Progenitor cell of endocrine pancreas (in vitro differentiated cells): ENCODE measurements at places on chromosomes 3 and 15.

DNA sequence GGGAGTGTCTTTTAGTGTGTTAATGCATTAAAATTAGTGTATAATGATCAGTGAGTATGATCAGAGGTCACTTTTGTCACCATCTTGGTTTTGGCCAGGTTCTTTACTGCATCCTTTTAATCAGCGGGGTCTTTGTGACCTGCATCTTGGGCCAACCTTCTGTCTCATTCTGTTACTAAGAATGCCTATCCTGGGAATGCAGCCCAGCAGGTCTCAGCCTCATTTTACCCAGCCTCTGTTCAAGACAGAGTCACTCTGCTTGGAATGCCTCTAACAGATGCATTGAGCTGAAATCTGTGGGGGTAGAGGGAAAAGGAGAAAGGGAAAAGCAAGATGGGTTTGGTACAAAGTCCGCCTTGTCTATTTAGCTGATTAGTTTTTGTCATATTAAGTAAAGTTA is 5.3 kb upstream of the BLOC1S6 start:
- DNase-seq: no peak

GRCh38 chr3:49724586-49724985 is 835 bp upstream of the GMPPB start:
- no peak for DNase-seq

DNA sequence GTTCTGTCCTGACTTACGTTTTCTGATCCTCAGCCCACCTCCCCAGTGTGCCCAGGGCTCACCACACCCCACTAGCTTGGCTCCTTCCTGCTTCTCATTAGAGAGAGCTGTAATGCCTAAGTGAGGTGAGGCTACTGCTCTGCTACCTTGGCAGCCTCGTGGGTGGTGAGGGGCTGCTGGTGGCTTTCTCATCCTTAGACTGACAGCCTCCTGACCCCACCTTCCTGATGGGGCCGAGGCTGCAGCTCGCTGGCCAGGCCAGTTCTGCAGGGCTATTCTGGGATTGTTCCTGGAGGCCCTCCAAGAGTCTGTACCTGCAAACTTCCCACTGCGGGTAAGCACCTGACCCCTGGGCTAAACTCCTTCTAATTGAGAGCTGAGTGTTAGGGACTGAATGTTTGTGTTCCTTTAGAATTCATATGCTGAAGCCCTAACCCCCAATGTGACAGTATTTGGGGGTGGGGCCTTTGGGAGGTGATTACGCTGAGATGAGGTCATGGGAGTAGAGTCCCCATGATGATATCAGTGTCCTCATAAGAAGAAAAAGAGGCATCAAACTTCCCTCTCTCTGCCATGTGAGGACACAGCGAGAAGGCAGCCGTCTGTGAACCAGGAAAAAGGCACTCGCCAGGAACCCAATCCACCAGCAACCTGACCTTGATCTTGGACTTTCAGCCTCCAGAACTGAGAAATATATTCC is 38.1 kb upstream of the IQSEC1 start:
- no peak for DNase-seq

GRCh38 chr3:12076666-12077065 is 72.5 kb downstream of the SYN2 start:
- no peak for DNase-seq

DNA sequence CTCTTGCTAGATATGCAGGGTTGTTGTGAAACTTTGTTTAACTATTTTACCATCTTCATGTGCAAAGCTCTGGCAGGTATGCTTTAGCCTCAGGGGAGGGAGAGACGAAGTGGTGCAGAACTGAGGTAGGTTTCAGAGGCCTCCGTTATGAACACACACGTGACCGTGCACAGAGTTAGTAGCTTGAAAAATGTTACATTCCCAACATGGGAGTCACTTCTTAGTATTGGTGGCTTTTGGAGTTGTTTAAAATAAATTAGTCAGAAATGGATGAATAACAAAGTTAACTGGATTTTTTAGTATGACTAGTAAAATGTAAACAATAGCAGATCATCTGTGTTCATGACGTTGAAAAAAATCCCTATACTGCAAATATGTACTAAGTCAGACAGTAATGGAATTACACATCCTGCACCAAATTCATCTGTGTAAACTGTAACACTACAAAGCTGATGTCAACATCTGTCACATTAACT is 279.6 kb downstream of the KLF13 start:
- DNase-seq: no peak

GRCh38 chr3:186599142-186599784 is 13.6 kb upstream of the AHSG start:
- no peak for DNase-seq

- no peak for DNase-seq
These were observed 559.3 kb upstream of the ARRDC4 start for GRCh38 chr15:97401195-97401594.

DNA sequence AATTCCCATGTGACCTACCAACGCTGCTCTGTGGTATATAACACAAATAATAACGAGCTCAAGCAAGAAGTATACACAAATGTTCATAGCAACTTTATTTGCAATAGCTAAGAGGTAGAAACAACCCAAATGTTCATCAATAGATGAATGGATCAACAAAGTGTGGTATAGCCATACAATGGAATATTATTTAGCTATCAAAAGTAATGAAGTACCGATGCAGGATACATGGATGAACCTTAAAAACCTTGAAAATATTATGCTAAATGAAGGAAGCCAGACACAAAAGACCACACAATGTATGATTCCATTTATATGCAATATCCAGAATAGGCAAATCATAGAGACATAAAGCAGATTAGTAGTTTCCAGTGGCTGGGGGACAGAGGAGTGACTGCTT is 15.6 kb upstream of the FEM1B start:
- no peak for DNase-seq

DNA sequence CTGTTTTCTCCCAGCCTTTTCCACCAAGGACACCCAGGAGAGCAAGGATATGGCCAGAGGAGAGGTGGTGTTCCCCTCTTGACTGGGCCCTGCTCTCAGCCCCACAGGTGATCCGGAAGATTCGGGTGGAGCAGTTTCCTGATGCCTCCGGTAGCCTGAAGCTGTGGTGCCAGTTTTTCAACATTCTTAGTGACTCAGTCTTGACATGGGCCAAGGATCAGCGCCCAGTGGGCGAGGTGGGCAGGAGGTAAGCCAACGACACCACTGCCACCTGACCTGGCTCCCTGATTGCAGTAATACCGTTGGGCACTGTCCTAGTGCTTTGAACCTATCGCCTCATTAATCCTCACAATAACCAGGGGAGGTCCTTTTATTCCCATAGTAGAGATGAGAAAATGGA is 25.3 kb upstream of the SLC28A1 start:
- DNase-seq: no peak

DNA sequence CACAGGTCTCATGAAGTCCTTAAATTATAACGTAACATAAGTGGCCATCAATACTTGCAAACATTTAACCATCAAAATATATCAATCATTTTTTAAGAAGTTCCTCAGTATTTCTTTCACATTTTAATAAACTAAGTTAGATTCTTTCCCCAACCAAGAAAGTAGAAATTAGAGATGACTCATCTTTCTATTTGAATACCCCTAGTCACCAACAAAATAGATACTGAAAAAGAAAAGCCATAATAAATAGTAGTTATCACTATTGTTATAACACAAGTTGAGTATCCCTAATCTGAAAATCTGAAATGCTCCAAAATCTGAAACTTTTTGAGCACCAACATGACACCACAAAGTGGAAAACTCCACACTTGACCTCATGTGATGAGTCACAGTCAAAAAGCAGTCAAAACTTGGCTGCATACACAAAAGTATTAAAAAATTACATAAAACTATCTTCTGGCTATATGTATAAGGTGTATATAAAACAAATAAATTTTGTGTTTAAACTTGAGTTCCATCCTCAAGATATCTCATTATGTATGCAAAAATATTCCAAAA is 3.7 kb downstream of the SHQ1 start:
- DNase-seq: no peak

GRCh38 chr3:142863930-142864920 is 24.7 kb downstream of the PCOLCE2 start:
- DNase-seq: no peak

- no peak for DNase-seq
These were observed 474.0 kb downstream of the EPHB1 start for GRCh38 chr3:135268941-135269532.

- no peak for DNase-seq
These were observed 20.0 kb upstream of the SLC28A1 start for GRCh38 chr15:84864444-84864795.

- no peak for DNase-seq
These were observed 13.9 kb downstream of the ISLR2 start for GRCh38 chr15:74144153-74144775.

DNA sequence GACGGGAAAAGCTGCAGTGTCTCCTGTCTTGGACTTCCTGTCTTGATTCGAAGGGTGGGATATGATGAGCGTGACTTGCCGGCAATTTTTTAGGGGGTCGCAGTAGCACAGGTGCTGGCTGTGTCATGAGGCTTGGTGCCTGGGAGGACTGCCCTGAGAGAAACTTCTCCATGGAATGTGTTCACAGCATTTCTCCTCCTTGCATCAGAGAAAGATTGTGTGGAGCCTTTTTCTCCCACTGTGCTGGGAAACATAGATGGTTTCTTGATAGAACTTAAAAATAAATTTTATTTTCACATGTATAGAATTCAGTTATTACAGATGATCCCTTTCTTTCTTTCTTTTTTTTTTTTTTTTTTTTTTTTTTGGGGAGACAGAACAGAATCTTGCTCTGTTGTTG is 121.4 kb downstream of the KLHL25 start:
- DNase-seq: no peak

GRCh38 chr3:17979911-17980310 is 237.5 kb upstream of the TBC1D5 start:
- DNase-seq: no peak

DNA sequence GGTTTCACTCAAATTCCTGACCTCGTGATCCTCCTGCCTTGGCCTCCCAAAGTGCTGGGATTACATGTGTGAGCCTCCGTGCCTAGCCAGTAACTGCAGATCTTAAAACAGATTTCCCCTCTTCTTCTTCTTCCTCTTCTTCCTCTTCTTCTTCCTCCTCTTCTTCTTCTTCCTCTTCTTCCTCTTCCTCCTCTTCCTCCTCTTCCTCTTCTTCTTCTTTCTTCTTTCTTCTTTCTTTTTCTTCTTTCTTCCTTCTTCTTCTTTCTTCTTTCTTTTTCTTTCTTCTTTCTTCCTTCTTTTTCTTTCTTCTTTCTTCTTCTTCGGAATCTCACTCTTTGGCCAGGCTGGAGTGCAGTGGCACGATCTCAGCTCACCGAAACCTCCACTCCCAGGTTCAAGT is 7.8 kb downstream of the USP3 start:
- no peak for DNase-seq

- DNase-seq: no peak
These were observed 185.7 kb downstream of the MECOM start for GRCh38 chr3:169477790-169478189.

GRCh38 chr3:45819543-45819942 is 22.4 kb downstream of the LZTFL1 start:
- DNase-seq: no peak

GRCh38 chr3:114179575-114179974 is 723 bp upstream of the DRD3 start:
- no peak for DNase-seq

- DNase-seq: peak; percentile 41
These were observed 668 bp downstream of the THRB start for GRCh38 chr3:24493746-24494617.
